ENCODE measurements at places on chromosomes 2 and 18. TPM values are rescaled to one million over a fixed set of nuclear protein-coding genes. Genes with fewer than 3 reads are reported as not detected.

- DNase-seq: no peak
Observed at GRCh38 chr2:33321236-33321771, 155.1 kb upstream of the RASGRP3 start.

DNA sequence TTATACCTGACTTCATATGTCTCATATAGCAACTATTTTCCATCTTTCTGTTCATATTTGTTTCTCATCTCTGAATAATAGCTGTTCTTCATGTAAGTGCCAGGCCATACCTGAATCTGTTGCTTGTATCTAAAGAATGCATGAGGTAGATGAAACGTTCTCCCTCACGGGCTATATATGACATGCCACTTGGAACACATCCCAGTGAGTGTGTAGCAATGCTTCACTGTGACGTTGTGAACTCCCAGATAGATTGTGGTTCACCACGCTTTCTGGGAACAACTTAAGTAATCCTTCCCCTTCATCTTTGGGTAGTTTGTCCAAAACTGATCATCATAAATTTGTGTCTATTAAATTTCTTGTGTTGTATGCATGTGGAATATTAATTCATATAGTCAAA, 60.1 kb downstream of the RDH14 start:
- DNase-seq: no peak

GRCh38 chr2:3476985-3477327, 42.4 kb downstream of the ADI1 start:
- DNase-seq: no peak

- no peak for DNase-seq
Observed at GRCh38 chr2:214217599-214217998, 193.3 kb upstream of the VWC2L start.

Gene STK25
- 445 TPM for total RNA-seq
